HS-27A (cell line): ENCODE measurements at places on chromosomes 2 and 18.

- DNase-seq: no peak
Measured at GRCh38 chr2:214549946-214550345, 139.1 kb downstream of the VWC2L start.

GRCh38 chr18:24530630-24531111 is 70.2 kb downstream of the HRH4 start:
- DNase-seq: no peak

DNA sequence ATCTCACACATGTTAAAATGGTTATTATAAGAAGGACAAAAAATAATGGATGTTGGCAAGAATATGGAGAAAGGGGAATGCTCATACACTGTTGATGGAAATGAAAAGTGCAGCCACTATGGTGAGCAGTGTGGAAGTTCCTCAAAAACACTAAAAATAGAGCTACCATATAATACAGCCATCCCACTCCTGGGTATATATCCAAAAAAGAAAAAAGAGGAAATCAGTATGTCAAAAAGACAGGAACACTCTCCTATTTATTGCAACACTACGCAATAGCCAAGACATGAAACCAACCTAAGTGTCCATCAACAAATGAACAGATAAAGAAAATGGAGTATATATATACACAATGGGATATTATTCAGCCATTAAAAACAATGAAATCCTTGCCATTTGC is 642.6 kb downstream of the RNF144A start:
- no peak for DNase-seq

DNA sequence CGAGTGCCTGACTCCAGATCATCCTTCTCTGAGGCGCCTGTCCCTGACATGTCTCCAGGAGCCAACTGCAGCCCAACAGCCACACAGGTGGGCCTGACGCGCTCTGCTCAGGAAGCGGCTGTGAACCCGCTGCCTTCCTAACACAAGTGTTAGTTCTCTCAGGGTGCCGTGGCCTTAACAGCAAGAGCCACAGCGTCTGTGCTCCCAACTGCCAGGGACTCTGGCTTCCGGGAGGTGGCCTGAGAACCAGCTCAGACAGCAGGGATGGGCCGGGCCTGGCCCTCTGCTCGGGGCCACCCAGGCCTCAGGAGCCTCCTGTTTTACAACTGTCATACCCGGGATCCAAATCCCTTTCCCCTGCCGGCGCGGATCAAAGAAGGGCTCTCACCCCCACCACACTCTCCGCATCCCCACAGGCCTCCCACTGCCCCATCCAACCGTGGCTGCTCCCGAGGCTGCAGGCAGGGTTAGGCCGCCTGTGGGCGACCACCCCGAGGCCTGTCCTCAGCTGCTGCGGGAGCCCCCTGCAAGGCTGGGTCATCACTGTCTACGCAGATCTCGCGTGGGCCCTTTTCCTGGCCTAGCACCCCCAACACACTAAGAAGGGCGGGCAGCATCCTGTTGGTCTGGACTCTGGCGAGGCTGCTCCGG is 114.2 kb upstream of the ZNF236 start:
- DNase-seq: no peak

- DNase-seq: no peak
Measured at GRCh38 chr18:78596794-78597345, 382.7 kb upstream of the SALL3 start.

GRCh38 chr2:23299476-23300195 is 85.3 kb upstream of the KLHL29 start:
- DNase-seq: no peak

DNA sequence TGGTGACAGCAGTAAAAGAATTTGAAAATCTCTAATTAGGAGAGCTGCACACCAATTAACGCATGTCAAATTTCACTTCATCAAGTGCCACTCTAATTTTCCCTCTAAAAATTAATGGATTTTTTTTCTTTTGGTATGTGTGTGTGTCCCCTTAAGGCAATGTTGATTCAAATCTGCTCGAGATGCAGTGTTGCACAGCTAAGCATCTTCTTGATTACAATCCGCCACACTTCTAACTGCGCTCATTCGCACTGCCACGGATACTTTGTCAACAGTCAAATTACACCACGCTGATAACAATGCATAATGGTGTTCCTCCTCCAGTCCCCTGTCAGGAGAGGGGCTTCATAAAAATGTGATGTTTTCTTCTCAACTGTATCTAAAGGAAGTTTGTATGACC is 261.4 kb downstream of the MEIS1 start:
- no peak for DNase-seq

- peak; percentile 26 for DNase-seq
Measured at GRCh38 chr2:23824777-23825212, 102.1 kb downstream of the ATAD2B start.

DNA sequence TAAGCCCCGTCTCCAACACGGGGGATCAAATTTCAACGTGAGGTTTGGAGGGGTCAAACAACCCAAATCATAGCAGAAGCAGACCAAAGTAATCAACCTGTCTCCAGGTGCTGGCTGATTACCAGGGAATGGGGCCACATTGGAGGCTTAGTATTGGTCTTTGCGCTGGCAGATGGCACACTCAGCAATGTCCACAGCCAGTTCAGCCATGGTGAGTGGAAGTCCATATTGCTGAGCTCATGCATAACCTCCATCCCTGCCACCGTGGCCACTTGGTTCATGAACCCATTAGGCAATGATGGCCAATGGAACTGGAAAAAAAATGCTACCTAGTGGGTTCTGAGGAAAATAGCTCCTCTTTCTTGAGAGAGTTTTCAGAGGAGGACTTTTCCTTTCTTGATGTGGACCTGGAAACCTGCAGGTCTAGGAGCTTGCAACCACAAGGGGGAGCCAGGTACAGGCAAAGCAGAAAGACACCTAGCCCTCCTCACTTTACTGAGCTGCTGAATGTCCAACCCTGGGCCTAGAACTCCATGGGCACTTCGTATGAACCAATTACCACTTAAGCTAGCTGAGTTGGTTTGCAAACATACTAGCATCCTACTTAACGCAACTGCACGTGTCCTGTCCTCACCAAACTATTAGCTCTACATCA is 128.0 kb upstream of the GYPC start:
- peak; percentile 39 for DNase-seq
